ENCODE measurements at places on chromosomes 7 and 10.

DNA sequence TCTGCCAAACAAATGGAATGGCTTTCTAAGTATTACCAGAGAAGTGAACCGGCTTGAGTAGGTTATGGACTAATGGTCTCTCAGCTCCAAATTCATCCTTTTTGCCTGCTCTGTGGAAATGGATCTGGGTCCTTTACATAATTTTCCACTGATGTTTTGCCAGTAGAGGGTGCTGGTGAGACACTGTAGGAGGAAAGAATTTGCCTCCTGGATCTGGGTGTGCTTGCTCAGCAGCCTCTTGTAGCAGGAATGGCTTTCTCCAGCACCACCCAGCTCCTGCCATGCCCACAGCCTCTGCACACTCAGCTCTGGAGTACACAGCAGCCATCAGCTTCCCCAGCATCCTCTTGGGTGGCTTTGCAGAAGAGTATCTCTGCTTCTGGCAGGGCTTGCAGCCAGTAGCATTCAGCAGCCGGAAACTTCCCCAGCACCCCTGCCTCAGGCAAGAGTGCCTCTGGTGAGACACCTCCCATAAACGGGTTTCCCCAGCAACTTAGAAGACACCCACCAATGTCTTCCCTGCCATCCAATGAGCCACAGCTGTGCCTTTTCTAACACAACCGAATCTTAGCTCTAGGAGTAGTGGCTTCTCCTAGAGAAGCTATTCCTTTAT is 235.0 kb upstream of the PLPP4 start:
- DNase-seq = no peak

DNA sequence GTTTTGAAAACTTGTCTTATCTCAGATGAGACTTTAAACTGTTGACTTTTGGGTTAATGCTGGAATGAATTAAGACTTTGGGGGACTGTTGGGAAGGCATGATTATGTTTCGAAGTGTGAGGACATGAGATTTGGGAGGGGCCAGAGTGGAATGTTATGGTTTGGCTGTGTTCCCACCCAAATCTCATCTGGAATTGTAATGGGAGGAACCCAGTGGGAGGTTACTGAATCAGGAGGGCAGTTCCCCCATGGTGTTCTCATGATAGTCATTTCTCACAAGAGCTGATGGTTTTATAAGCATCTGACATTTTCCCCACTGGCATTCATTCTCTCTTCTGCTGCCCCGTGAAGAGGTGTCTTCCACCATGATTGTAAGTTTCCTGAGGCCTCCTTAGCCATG is 13.8 kb upstream of the POT1 start:
- DNase-seq = no peak

GRCh38 chr7:71636329-71636728 is 504.4 kb downstream of the GALNT17 start:
- DNase-seq = no peak

DNA sequence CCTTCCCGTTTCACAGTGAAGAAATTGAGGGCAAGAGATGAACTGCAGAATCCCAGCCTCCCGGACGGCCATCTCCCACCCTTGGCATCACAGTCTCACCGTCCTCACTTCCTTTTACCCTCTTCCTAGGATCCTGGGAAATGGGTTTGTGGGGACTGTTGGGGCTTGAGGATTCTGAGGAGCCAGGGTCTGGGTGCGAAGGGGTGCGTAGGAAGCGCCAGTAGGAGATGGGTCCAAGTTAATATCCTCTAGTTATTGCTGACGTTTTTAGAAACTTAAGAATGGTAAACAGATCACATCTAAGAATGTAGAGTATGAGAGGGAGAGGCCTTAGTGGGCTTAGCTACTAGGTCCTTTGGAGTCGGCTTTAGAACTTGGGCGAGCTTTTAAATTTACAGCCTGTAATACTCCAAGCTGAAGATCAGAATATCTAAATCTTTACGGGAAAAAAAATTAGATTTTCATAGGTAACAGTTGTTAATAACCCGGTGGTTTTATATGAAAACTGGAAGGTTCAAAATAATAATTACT is 696 bp downstream of the MALSU1 start:
- DNase-seq = no peak
